ENCODE measurements at places on chromosomes 6 and 20. TPM values are rescaled to one million over a fixed set of nuclear protein-coding genes. Genes with fewer than 3 reads are reported as not detected.

- DNase-seq: no peak
- H3K27ac ChIP-seq: no peak overlapping the region
- no peaks in the 10 kb centered on the region for H3K36me3 ChIP-seq
- H3K4me1 ChIP-seq: peaks cover 3% of the 10 kb centered on the region
- H3K27me3 ChIP-seq: no peaks in the 10 kb centered on the region
Observed at GRCh38 chr6:132085731-132086130, 134.6 kb upstream of the CCN2 start.

- peaks cover 25% of the 10 kb centered on the region for H3K27me3 ChIP-seq
- no peak overlapping the region for H3K27ac ChIP-seq
- no peak for DNase-seq
- peak overlapping the region; percentile 57 for H3K4me3 ChIP-seq
- peaks cover 8% of the 10 kb centered on the region for H3K36me3 ChIP-seq
Observed at GRCh38 chr20:64082820-64083377, 1.3 kb downstream of the LKAAEAR1 start.

GRCh38 chr6:95847061-95847460 is 168.7 kb upstream of the FUT9 start:
- DNase-seq: no peak
- peaks cover 16% of the 10 kb centered on the region for H3K4me1 ChIP-seq
- H3K36me3 ChIP-seq: no peaks in the 10 kb centered on the region
- no peak overlapping the region for H3K4me3 ChIP-seq

- no peaks in the 10 kb centered on the region for H3K4me1 ChIP-seq
- no peaks in the 10 kb centered on the region for H3K27me3 ChIP-seq
- H3K27ac ChIP-seq: no peak overlapping the region
- no peak for DNase-seq
- H3K4me3 ChIP-seq: no peak overlapping the region
Observed at GRCh38 chr20:934186-934840, 18.2 kb upstream of the ANGPT4 start.

GRCh38 chr6:27495386-27496135 is 22.7 kb upstream of the ZNF184 start:
- peaks cover 3% of the 10 kb centered on the region for H3K27me3 ChIP-seq
- DNase-seq: peak; percentile 65
- H3K4me3 ChIP-seq: peak overlapping the region; percentile 90
- no peaks in the 10 kb centered on the region for H3K36me3 ChIP-seq
- H3K4me1 ChIP-seq: peaks cover 2% of the 10 kb centered on the region

GRCh38 chr6:166335378-166336302 is 6.7 kb downstream of the SFT2D1 start:
- peaks cover 19% of the 10 kb centered on the region for H3K4me1 ChIP-seq
- peaks cover 13% of the 10 kb centered on the region for H3K36me3 ChIP-seq
- H3K27ac ChIP-seq: no peak overlapping the region
- H3K27me3 ChIP-seq: peaks cover 7% of the 10 kb centered on the region
- DNase-seq: no peak

DNA sequence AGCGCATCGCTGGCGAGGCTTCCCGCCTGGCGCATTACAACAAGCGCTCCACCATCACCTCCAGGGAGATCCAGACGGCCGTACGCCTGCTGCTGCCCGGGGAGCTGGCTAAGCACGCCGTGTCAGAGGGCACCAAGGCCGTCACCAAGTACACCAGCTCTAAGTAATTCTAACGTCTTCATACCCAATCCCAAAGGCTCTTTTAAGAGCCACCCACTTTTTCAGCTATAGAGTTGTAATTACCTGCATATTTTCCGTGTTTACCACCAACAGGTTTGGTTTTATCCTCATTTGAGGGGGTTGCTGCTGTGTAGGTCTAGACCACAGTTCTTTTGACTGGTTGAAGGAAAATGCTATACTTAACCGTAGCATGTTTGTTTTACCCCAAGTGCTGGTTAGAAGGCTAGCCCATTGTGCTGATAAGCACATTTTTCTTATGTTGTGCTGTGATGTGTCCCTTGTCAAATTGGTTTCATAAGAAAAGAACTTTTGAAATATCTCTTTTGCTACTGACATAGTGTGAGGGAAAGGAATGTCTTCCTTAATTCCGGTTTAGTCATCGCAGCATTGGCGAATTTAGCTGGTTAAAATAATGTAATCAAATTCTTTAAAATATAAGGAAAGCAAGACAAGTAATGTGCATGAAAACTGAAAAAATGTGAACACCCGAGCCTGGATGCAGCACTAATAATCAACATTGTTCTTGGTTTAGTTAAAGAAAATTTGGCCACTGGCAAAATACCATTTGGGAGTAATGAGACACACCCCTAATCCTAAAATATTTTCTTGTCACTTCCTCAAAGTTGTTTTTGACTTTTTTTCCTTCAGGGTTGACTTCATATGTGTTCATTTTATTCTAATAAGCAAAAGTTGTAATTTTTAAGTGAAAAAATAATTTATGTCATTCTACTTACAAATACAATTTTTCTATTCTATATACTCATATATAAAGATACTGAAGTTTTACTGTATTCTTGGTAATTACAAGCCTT is 112.8 kb downstream of the HFE start:
- no peaks in the 10 kb centered on the region for H3K36me3 ChIP-seq
- DNase-seq: peak; percentile 62
- H3K27ac ChIP-seq: peak overlapping the region; percentile 96
- H3K4me1 ChIP-seq: peaks cover 9% of the 10 kb centered on the region
- peaks cover 15% of the 10 kb centered on the region for H3K27me3 ChIP-seq
- peak overlapping the region; percentile 96 for H3K4me3 ChIP-seq

DNA sequence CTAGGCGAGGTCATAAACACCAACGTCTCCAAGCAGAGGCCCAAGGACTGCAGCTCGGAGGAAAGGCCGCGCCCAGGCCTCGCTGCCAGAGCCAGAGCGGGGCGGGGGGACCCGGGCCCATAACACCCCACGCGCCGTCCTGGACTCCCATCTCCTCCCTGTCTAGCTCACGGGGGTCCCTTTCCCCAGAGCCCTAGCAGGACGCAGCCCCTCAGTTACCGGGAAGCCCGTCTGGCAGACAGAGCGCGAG is 44.9 kb downstream of the MDFI start:
- DNase-seq: no peak
- no peaks in the 10 kb centered on the region for H3K36me3 ChIP-seq
- H3K27ac ChIP-seq: no peak overlapping the region
- peaks cover 10% of the 10 kb centered on the region for H3K4me1 ChIP-seq
- H3K27me3 ChIP-seq: peaks cover 5% of the 10 kb centered on the region

The NFYA gene
- total RNA-seq: 47.8 TPM

The ACTL10 gene
- 1.0 TPM for total RNA-seq

The TBXT gene
- total RNA-seq: not detected

DNA sequence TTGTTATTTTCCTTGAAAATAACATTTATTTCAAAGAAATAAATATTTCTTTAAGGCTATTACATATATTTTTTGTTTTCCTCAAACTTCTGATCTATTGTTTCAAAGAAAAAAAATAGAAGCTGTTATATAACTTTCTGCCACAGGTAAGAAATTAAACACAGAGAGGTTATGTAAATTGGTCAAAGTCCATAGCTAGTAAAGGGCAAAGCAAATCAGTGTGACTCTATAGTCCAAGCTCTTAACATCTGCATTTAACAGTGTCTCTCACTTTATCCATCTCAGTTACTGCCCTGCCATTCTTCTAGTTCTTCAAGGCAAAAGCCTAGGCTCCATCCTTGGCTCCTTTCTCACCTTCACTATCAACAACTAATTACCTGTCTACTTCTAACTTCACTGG is 57.1 kb downstream of the RWDD2A start:
- H3K36me3 ChIP-seq: no peaks in the 10 kb centered on the region
- H3K27ac ChIP-seq: no peak overlapping the region
- DNase-seq: no peak
- H3K4me1 ChIP-seq: no peaks in the 10 kb centered on the region
- H3K4me3 ChIP-seq: no peak overlapping the region

GRCh38 chr6:34412643-34413214 is 13.1 kb downstream of the RPS10 start:
- H3K4me1 ChIP-seq: no peaks in the 10 kb centered on the region
- no peak overlapping the region for H3K4me3 ChIP-seq
- H3K36me3 ChIP-seq: no peaks in the 10 kb centered on the region
- H3K27ac ChIP-seq: no peak overlapping the region
- no peak for DNase-seq

DNA sequence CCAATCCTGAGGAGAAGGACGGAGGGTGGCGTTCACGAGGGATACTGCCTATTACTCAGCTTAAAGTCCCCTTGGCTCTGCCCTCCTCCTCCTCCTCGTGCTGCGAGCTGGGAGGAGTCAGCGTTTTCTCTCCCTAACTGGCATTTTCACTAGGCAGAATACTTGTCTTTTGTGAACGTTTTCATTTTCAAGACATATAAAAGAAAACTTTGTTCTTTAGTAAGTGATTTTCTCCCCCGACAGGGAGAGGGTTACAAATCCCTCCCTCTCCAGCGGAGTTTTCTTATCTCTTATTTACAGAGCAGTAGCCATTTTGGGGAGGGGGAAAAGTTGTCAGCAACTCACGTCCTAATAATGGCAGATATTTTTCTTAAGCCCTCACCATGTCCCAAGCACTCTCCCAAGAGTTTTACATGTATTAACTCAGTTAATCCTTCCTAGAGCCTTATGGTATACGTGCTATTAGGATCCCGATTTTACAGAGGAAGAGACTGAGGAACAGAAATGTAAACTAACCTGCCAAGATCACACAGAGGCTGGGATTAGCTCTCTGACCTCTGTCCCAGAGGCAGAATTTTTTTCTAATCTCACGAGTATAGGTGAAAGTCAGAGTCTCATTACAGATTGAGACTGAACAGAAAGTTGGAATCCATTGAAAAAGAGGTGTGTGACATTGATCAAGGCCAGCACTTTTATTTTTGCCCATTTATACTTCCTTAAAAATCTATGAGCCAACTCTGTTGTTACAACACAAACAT is 30.0 kb upstream of the ZNF217 start:
- peak overlapping the region; percentile 74 for H3K4me3 ChIP-seq
- peaks cover 19% of the 10 kb centered on the region for H3K4me1 ChIP-seq
- peak; percentile 33 for DNase-seq
- no peaks in the 10 kb centered on the region for H3K36me3 ChIP-seq

The TRDN gene
- not detected for total RNA-seq

DNA sequence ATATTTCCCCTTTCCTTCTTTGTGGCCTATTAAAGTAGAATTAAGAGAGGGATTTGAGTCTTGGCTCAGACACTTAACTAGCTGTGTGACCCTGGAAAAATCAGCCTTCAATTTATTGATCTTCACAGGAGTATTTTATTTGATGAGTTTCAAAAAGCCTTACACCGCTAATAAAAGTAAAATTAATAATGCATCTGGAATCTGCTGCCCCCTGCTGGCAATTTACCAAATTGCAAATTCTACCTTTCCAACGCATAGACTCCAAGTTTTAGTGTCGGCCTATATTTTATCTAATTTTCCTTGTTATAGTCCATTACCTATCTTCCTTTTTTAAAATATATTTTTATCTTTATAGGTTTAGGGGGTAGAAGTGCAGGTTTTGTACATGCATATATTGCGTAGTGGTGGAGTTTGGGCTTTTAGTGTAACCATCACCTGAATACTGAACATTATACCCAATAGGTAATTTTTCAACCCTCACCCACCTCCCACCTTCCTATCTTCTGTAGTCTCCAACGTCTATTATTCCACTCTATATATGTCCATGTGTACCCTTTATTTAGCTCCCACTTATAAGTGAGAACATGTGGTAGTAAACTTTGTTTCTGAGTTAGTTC is 46.3 kb downstream of the GOPC start:
- no peaks in the 10 kb centered on the region for H3K36me3 ChIP-seq
- peaks cover 2% of the 10 kb centered on the region for H3K4me1 ChIP-seq
- H3K4me3 ChIP-seq: no peak overlapping the region
- peak; percentile 29 for DNase-seq

DNA sequence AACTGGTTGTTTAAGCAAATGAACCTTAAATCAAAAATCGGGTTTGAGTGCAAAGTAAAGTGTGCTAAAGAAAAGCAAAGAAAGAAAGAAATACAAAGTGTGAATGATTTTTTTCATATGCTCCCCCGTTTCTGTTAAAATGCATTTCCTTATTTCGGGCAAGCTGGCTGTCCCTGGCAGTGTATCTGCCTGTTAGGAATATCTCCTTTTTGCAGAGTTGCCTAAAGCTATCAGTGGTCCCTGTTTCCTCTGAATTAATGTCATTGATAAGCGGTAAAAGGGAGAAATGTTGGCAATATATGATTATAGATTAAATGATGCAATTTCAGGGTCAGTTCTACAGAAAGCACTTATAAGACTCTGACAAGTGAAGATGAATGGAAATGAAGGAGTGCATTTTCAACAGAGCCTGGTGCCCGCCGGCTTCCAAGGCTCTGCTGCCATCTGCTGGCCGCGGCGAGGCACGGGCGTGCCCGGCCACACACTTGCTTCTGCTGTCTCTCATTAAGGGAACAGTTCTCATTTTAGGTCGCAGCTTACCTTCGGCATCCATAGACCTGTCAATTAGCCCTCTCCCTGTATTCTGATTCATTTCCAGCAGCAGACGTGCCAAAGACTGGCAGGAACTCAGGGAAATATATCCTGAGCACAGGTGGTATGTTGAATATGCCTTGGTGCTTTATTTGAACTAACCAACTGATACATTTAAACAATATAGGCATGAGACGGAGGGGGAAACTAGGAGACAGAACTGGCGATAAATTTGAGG is 381.9 kb downstream of the C6orf118 start:
- H3K4me1 ChIP-seq: peaks cover 6% of the 10 kb centered on the region
- no peak overlapping the region for H3K4me3 ChIP-seq
- H3K36me3 ChIP-seq: no peaks in the 10 kb centered on the region
- peaks cover 2% of the 10 kb centered on the region for H3K27me3 ChIP-seq
- peak; percentile 88 for DNase-seq

The SSTR4 gene
- total RNA-seq: not detected

DNA sequence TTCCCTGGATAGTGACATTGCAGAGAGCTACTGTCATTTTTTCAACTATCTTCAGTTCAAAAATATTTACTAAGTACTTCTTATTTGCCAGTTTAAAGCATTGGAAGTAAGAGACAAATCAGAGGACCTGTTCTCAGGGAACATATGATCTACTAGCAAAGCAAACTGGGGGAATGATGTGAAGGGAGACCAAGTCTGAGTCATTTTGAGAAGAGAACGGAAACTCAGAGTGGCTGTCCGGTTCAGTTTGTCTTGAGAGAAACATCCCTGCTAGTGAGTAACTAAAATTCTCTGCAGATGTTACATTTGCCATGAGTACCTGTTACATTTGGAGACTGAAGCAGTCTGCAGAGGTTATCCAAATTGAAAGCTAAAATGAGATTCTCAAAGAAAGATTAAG is 118.3 kb downstream of the KCNQ5 start:
- H3K27ac ChIP-seq: no peak overlapping the region
- H3K4me3 ChIP-seq: no peak overlapping the region
- no peak for DNase-seq
- no peaks in the 10 kb centered on the region for H3K4me1 ChIP-seq

The ENPP4 gene
- total RNA-seq: 3.1 TPM

- no peaks in the 10 kb centered on the region for H3K27me3 ChIP-seq
- H3K4me1 ChIP-seq: peaks cover 3% of the 10 kb centered on the region
- H3K36me3 ChIP-seq: no peaks in the 10 kb centered on the region
- no peak overlapping the region for H3K27ac ChIP-seq
- peak; percentile 33 for DNase-seq
Observed at GRCh38 chr6:48765352-48765961, 654.5 kb upstream of the PTCHD4 start.

The GCNT2 gene
- 13.2 TPM for total RNA-seq

The USP49 gene
- 14.7 TPM for total RNA-seq

Measured in glutamatergic neuron (in vitro differentiated cells).